Body of pancreas (tissue), 4 donors: ENCODE measurements at places on chromosomes 6 and 20. TPM values are rescaled to one million over a fixed set of nuclear protein-coding genes. Genes with fewer than 3 reads are reported as not detected.

DNA sequence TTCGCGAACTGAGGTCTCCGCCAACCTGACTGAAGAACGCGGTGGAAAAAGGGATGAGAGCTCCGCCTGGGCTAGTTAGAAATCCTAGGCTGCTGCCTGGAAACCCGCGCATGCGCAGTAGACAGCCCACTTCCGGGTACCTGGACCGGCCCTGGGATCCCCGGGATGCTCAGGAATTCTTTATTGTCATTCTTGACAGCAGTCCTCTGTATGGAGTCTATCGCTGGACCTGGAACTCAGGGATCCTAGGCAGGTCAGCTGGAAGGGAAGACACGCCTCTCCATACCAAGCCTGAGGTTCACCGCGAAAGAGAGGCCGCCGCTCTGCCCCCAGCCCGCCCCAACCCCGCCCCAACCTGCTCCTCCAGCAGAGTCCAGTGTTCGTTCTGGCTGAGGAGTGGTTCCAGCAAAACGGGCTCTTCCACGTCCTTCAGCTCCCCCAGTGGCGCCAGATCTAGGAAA, 1379.2 kb upstream of the DEFB115 start:
- DNase-seq: no peak

The ZFAND3 gene
- total RNA-seq: 27.0 TPM

DNA sequence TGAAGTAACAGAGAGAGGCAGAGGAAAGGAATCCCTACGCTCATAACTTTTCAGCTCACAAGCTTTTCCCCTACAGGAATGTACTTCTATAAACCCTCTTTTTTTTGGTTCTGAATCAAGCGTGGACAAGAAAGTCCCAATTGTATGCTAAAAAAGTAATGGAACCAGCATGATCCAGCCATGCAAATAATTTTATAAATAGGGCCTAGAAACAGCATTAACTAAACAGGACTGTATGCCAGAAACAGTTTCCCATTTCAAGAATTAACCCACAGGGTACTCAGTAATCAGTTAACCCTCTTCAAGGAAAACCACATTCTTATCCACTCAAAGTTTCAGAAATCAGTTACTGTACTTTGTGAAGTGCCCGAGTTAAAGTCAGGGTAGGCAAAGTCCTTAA, 87.0 kb upstream of the HMGCLL1 start:
- DNase-seq: no peak

GRCh38 chr6:138645976-138646640, 127.5 kb upstream of the CCDC28A start:
- DNase-seq: no peak

GRCh38 chr20:38252292-38253288, 7.9 kb downstream of the KIAA1755 start:
- DNase-seq: no peak

The SLCO4A1 gene
- 6.2 TPM for total RNA-seq

DNA sequence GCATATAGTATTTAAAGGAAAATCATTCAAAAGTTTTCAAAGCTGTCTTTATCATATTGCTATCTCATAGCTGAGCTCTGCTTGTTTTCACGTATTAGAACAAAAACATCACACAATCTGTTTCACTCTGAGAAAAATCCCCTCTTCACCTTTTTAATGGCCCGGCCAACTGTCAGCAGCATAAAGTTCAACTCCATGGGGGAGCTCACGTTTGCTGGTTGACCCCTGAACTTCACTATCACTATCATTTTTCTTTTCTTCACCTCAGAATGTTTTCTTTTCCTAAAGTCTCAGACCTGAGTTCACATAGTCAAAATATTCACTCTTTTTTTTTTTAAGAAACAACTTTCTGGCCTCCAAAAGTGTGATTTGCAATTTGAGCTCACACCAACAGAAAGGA, 374.4 kb upstream of the MARCKS start:
- DNase-seq: no peak

- DNase-seq: no peak
Observed at GRCh38 chr6:159594750-159595117, 98.3 kb downstream of the SOD2 start.

The CLPSL2 gene
- total RNA-seq: not detected

DNA sequence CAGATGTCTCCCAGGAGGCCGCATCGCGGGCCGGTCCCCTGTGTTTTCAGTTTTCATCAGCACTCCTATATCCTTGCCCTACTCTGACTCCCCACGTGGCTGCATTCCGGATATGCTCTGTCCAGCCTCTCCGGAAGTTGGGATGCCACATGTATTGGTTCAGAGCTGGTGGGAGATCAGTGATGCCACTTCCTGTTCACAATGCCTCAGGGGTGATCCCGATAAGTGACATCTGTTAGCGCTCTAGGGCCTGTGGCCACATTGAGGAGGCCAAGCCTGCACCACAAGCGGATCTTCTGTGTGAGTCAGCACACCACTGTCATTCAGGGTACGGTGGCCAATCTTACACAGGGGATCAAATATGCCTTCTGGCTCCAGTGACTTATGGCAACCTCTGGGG, 57.8 kb downstream of the PPP1R3G start:
- no peak for DNase-seq

GRCh38 chr20:62501801-62502495, 26.2 kb upstream of the GATA5 start:
- no peak for DNase-seq

DNA sequence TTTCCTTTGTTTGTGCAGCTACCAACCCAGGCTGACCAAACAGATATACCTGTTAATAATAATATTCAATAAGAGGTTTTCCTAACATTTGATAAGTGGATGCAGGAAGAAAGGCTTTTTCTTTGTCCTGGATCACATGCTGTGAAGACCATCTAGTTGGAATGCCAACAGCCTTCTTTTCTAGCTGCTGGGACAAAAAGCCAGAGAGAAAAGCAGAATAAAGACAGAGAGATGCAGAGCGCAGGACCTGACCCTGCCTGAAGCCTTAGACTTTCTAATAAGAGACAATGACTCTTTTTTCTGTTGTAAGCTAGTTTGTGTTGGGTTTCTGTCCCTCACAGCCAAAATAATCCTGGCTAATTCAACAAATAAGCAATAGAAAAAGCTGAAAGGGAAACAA, 308.2 kb downstream of the PHF3 start:
- DNase-seq: no peak

The CFAP206 gene
- total RNA-seq: not detected

DNA sequence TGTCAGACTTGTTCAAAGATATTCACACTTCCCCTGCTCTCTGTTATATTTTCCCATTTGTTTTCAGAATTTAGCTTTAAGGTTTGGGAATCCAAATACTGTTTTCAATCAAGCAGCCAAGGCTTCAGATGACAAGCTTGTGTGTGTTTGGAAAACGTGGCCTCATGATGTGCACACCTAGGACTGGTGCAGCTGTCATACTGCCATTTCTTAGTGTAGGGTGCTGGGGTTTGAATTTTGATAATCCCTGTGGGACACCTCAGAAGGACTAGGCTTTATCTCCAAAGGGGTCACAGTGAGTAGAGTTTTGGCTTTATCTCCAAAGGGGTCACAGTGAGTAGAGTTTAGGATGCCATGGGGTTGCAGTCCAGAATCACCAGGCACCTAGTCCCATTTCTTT, 65.3 kb upstream of the JAG1 start:
- no peak for DNase-seq

GRCh38 chr20:1241456-1241855, 15.6 kb downstream of the RAD21L1 start:
- DNase-seq: no peak

The RPN2 gene
- total RNA-seq: 70.0 TPM

DNA sequence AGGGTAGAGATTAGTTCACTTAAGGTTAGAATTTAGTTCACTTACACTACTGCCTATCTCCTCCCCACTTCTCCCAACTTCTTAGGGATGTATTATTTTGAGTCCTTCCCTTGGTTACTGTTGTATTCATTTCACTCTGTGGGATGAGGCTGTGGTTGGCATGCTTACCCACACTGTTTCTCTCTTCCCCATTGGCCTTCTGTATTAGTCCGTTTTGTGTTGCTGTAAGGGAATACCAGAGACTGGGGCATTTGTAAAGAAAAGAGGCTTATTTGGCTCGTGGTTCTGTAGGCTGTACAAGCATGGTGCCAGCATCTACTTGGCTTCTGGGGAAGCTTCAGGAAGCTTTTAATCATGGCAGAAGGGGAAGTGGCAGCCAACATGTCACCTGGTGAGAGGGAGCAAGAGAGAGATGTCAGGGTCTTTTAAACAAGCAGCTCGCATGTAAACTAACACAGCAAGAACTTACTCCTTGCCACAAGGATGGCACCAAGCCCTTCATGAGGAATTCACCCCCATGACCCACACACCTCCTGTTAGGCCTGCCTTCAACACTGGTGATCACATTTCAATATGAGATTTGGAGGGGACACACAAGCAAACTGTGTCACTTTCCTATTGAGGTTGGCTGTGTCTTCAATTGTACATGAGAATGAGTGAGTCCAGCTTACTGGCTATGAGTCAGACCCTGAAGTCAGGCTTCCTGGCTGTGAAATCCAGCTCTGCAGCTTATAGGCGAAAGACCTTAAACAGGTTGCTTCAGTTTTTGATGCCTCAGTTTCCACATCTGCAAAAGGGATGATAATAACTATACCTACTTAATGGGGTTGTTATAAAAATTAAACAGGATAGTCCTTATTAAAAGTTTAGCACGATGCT, 53.3 kb downstream of the SYNDIG1 start:
- no peak for DNase-seq

GRCh38 chr20:50574586-50574985, 64.4 kb downstream of the PTPN1 start:
- DNase-seq: no peak

DNA sequence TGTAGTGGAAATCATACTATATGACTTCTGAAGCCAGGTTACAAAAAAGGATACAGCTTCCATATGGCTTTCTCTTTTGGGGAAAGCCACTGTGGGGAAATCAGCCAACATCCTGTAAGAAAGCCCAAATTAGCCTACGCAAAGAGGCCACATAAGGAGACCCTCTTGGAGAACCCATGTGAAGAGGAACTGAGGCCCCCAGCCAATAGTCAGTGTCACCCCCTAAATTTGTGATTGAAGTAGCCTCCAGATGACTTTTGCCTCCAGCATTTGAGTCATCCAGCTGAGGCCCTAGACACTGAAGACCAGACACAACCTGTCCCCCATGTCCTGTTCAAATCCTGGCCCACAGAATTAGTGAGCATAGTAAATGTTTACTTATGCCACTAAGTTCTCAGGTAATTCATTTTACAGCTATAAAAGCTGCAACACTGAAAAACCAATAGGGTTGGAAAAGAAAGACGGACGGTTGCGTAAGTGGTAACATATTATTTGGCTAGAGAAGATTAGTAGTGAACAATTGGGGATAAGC, 60.4 kb downstream of the HMGCLL1 start:
- no peak for DNase-seq

The TMEM170B gene
- total RNA-seq: 3.6 TPM

GRCh38 chr20:1577906-1578305, 20.4 kb upstream of the SIRPD start:
- DNase-seq: no peak

GRCh38 chr6:134111062-134111677, 58.7 kb upstream of the SLC2A12 start:
- DNase-seq: peak; percentile 32

GRCh38 chr6:155024391-155025027, 29.4 kb downstream of the TIAM2 start:
- DNase-seq: no peak

The MMP24 gene
- total RNA-seq: 9.3 TPM

- no peak for DNase-seq
Observed at GRCh38 chr6:130593200-130593599, 227.4 kb downstream of the TMEM200A start.

- DNase-seq: no peak
Observed at GRCh38 chr6:114439411-114439810, 96.6 kb upstream of the HS3ST5 start.

The STMND1 gene
- total RNA-seq: 0.26 TPM

GRCh38 chr20:9460518-9460917, 53.9 kb upstream of the LAMP5 start:
- DNase-seq: no peak

DNA sequence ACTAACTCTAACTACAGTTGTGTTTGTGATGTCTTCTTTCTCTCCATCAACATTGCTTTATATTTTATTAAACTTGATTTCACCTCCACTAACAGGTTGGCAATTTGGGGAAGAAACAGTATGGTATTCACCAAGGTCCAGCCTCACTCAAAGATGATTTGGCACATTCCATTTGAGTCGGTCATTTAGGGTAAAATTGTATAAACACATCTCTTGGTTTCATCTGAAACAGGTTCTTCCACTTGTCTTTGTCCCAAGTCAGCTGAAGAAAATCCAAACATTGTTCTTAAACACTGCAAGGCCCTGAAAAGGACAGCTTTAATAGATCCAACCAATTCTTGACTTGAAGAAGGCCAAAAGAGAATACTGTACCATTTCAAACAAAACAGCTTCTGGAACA, 104.9 kb upstream of the NT5E start:
- no peak for DNase-seq

GRCh38 chr6:5674141-5674540, 332.6 kb downstream of the NRN1 start:
- no peak for DNase-seq

DNA sequence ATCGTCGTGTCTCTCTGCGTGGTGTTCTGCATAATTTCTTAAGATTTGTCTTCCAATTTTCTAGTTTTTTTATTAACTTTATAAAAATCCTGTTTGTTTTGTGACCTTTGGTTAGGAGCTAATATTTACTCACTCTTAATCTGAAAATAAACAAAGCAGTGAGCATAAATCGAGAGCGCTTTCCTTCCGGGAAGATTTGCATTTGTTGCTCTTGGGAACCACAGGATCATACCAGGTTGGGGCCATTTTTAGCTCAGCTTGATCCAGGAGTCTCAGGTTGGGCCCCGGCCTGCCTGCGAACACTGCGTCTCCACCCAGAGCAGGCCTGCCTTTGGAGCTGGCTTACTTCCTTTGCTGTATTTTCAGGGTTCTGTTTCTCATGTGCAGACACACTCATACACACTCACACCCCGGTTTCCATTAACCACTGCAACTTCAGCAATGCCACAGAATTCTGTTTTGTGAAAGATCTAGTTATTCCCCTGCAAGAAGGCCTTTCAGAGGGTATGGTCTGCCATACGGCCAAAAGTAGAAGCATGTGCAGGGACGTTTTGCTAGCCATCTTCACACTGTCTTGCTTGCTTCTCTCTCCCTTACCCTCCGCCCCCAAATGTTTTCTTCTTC, 17.3 kb downstream of the BPHL start:
- DNase-seq: peak; percentile 64

- DNase-seq: peak; percentile 53
Observed at GRCh38 chr20:62019144-62019805, 46.4 kb downstream of the TAF4 start.

The RAB44 gene
- 0.26 TPM for total RNA-seq

DNA sequence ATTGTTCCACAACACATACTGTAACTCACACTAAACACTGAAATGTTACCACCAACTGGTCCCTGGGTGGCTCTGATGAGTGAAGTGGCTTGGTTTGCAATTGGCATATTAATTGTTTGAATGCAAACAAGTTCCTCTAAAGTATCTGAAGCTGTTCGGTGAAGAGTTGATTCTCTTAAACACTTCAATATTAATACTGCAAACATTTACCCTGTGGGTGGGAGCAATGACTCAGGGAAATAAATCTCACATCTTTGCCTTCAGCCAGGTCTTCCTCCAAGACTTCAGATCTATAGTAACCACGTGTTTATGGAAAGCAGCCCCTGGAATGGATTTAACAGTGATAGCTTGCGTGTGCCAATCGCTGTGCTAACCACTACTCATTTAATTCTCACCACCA, 176.0 kb downstream of the MAFB start:
- no peak for DNase-seq

- DNase-seq: no peak
Observed at GRCh38 chr6:158836625-158837311, 17.6 kb upstream of the EZR start.

The SMIM13 gene
- total RNA-seq: 5.6 TPM
